ENCODE measurements at places on chromosomes 7 and 10. TPM values are rescaled to one million over a fixed set of nuclear protein-coding genes. Genes with fewer than 3 reads are reported as not detected.

GRCh38 chr10:132708936-132709335, 77.0 kb downstream of the NKX6-2 start:
- DNase-seq, result peak; percentile 10

GRCh38 chr10:76155961-76156360, 724.5 kb downstream of the LRMDA start:
- DNase-seq, result no peak

DNA sequence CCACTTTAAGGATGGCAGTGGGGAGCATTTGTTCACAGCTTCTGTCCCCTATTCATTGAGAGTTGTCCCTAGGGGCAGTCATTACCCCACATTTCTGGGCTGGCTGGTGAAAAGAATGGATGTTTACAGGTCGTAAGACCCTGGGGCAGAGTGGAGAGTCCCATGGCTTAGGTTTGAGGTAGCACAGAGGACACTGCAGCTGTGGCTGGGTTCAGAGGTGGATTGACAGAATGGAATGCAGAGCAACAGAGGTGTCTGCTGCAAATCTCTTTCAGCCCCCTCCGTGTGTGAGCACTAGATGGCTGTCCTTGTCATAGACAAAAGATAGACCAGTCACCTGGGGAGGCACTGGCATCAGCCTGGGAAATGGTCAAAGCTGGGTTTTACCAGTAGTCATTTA, 141.9 kb downstream of the CACNB2 start:
- DNase-seq, result no peak

DNA sequence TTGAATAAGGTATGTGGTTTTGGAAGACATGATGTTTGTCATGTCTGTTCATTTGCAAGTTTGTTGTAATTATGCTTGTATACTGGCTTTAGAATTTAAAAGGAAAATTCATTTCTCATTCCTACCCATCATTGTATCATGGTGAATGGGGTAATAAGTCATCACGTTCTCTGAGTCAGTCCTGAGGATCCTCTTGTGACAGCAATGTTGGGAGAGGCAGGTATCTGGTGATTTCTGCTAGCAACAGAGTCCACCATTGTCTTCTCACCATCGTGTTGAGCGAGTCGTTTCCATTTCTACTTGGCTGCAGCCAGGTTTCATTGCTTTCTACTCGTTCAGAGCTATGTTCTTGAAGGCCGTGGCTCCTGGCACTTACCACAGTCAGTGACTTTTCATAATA, 16.3 kb downstream of the CUL1 start:
- DNase-seq, result no peak

GRCh38 chr10:107771066-107771465, 606.6 kb upstream of the SORCS1 start:
- no peak for DNase-seq

- no peak for DNase-seq
Measured at GRCh38 chr7:117552660-117553059, 72.8 kb downstream of the CFTR start.

GRCh38 chr7:127769696-127770400, 117.9 kb downstream of the SND1 start:
- no peak for DNase-seq

- DNase-seq, result peak; percentile 59
Measured at GRCh38 chr10:71713135-71714030, 6.2 kb downstream of the C10orf105 start.

GRCh38 chr7:40611095-40611871, 476.5 kb downstream of the SUGCT start:
- no peak for DNase-seq

- no peak for DNase-seq
Measured at GRCh38 chr7:39666562-39666961, 43.2 kb downstream of the RALA start.

DNA sequence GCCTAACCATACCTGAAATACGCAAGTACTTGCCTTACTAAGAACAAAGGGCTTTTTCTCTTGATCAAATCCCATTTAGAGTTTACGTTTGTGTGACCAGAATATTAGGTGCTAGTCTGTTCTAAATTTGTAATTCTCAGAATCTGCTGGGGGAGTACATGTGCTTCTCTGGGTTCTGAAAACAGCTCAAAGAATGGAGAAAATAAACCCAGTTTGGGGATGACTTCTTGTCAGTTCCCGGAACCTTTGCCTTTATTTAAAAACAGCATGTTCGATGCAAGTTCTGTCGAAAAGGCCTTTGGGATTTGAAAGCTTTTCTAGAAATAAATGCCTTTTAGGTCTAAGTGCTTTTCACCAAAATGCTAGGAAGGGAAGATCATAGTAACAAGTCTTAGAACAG, 147.0 kb downstream of the ARID5B start:
- no peak for DNase-seq

GRCh38 chr10:30630571-30630970, 1.0 kb upstream of the LYZL2 start:
- DNase-seq, result no peak

- no peak for DNase-seq
Measured at GRCh38 chr10:50360077-50360850, 108.9 kb upstream of the ASAH2 start.

GRCh38 chr7:6232534-6232933, 39.9 kb downstream of the CYTH3 start:
- DNase-seq, result no peak

DNA sequence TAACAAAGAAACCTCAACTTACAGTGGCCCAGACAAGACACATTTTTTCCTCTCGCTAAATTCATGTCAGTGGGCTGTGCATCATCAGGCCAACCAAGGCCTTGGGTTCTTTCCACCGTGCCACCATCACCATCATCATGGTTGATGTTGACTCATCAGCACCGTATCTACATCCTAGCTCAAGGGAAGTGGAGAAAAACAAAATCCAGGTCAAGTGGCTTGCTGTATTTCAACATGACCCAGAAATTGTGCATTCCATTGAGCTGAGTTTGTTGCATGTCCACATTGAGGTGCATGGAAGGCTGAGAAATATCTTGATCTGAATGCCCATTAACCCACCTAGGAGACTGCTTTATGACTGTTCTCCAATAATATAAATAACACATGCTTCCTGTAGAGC, 312.4 kb upstream of the CDC14C start:
- no peak for DNase-seq

DNA sequence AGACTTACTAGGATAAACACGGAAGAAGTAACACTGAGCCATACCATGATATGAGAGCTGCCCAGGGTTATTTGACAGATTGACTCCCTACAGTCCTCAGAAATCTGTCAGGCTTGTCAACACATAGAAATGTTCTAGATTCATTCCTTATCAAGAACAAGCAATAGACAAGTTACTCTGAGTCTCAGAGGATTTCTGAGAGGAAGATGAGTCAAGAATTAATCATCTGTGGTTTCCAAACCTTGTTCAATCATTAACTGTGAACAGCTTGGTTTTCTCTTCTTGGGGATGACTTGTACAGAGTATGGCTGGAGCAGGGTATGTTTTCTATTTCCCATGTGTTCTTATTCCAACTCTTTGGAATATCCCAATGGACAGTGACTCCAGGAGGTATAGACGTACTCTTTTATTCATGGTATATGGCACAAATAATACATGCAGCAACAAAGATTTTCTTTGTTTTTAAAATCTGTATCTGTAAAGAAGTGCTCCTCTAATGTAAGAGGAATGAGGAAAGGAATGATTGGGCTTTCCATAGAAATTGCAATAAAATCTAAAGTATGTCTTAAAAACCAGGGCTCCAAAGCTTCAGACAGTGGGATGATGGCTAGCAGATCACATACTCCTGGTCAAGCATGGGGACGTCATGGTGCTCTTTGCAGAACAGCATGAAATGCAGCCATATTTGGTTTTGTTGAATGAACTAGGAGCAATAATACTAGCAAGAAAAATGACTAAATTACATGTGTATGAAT, 11.9 kb upstream of the SFR1 start:
- no peak for DNase-seq

GRCh38 chr10:49448924-49449323, 53.0 kb upstream of the DRGX start:
- DNase-seq, result no peak

DNA sequence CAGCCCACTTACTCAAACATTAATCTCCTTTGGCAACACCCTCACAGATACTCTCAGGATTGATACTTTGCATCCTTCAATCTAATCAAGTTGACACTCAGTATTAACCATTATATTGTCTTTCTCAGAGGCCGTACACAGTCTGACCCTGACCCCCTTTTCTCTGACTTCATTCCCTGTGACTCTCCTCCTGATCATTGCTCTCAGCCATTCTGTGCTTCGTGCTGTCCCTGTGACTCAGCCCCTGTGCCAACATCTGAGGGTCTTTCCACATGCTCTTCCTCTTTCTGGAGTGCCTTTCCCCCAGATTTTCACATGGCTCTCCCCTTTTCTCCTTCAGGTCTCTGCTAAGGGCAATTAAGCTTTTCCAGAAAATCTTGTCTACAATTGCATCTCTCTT, 289.0 kb upstream of the PHYHIPL start:
- no peak for DNase-seq

DNA sequence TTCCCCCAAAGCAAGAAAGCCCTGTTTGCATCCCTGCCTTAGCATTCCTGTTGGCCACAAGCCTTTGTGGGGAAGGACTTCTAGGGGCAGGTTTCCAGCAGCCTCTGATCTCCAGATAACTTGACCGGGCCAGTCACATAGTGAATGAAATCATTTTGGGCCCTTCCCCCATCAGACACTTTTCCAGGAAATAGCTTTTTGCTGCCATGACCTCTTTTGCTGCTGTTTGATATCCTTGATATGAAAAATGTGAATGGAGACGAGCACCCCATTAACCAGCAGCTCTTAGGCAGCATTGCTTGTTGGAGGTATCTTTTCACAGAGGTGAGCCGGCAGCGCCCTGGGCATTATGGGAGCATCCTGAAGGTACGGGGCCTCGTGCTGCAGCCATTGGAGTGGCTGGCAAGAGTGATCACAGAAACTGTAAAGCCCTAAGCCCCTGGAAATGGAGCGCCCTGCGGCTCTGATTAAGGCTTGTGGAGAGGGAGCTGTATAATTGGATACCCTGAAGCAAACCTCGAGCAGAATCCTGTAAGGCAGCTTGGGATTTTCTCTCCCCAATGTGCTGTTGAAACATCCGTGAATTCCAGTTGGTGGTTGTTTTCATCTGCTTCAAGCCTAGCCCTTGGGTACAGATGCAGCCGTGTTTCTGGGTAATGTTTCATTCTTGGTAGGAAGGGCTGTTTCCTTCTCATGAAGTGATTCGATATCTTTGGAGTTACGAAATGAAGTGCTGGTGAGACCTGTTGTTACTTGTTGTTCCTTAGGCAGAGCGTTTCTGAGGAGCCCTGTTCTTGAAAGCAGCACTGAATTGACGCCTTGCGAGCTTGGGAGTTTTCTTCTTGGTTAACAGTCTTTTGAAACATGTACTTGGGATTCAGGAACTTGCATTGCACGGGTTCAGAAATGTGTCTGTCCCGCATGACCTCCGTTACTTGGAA, 179.0 kb downstream of the PTEN start:
- DNase-seq, result no peak

- no peak for DNase-seq
Measured at GRCh38 chr7:111301891-111302290, 211.0 kb downstream of the LRRN3 start.

GRCh38 chr7:50857804-50858489, 75.3 kb upstream of the GRB10 start:
- no peak for DNase-seq

- no peak for DNase-seq
Measured at GRCh38 chr10:45809837-45810236, 37.5 kb downstream of the AGAP4 start.

- no peak for DNase-seq
Measured at GRCh38 chr7:147569116-147569913, 1021.3 kb upstream of the C7orf33 start.

DNA sequence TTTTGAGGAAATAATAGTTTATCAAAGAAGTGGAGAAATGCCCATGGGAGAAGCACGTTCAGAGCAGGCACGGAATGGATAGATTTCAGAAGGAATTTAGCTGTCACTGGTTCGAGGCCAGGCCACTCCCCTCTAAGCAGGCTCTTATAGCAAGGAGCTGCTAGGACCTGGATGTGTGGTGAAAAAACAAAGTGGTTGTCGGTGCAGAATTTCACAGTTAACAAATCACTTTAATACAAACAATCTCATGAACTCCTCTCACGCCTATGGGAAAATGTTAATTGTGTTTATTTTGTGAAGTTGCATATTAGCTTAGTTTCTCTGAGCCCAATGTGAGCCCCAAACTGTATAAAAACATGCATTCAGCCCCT, 176.3 kb downstream of the PKD1L1 start:
- no peak for DNase-seq

DNA sequence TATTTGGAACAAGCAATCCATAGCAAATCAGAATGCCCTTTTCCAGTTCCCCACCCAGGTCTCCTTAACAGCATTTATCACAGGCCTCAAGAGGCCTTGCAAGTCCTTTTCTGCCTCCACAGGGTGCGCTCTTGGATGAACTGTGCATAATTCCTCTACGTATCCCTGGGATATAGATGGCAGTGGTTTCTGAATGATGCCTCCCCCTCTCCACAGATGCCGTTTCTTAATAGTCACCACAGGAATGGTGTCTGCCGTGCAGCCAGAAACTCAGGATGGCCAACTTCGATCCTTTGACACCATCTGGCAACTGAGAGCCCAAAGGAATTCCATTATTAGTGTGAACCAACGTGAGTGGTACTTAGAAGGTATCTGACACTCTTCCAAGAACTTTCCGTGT, 43.1 kb downstream of the JAZF1 start:
- no peak for DNase-seq

- DNase-seq, result no peak
Measured at GRCh38 chr10:81116201-81116600, 578.5 kb downstream of the SH2D4B start.

DNA sequence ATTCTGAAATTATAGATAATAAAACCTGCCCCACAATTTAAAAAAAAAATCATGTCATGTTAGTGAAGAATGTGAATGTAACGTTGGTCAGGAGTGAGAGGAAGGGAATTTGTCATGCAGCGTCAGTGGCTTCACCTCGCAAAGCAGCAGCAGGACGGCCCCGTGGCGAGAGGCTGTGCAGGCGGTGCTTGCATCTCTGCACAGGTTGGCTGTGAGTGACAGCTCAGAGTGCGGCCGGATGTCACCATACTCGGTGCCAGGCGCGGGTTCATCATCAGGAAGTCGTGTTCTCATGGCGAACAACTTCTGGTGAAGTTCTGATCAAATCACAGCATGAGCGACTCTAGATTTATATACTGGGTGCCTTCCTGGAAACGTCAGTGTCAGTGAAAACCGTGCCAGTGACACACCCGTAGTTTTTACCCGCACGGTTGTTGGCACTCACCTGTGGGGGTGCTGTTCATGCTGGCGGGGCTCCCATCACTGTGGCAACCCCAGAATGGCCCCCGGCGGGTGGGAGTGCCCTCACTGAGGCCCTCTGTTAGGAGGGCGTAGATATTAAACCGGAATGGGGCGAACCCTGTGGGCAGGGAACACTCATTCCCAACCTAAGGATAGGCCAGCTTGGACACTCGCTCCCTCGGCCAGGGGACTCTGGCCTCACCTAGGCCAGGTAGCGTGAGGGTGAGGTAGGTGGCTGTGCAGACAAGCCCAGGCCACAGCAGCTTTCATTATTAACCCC, 120.3 kb downstream of the CYTH3 start:
- no peak for DNase-seq

Gene BAMBI
- total RNA-seq, result 20.5 TPM

Gene BTBD16
- not detected for total RNA-seq

Gene PTPRZ1
- total RNA-seq, result 10.2 TPM

Gene PNLIPRP1
- total RNA-seq, result not detected

Gene IRF5
- total RNA-seq, result 18.1 TPM

Gene SCART1
- total RNA-seq, result 1.9 TPM

Gene CREB3L2
- total RNA-seq, result 35.6 TPM

Gene SHH
- not detected for total RNA-seq

Gene DPYSL4
- 0.79 TPM for total RNA-seq

Gene ICA1
- total RNA-seq, result 14.1 TPM

Gene ZNF467
- total RNA-seq, result 7.4 TPM

Gene IFT22
- 8.4 TPM for total RNA-seq

Gene NAT16
- not detected for total RNA-seq

Gene FLNC
- 7.7 TPM for total RNA-seq
